ENCODE measurements at places on chromosomes 16 and 17. TPM values are rescaled to one million over a fixed set of nuclear protein-coding genes. Genes with fewer than 3 reads are reported as not detected.

The TEPSIN gene
- 33.1 TPM for polyA plus RNA-seq

The CLEC18C gene
- 0.09 TPM for polyA plus RNA-seq

The TP53TG3C gene
- not detected for polyA plus RNA-seq

The SLC52A1 gene
- 0.71 TPM for polyA plus RNA-seq

The UBALD2 gene
- 64.0 TPM for polyA plus RNA-seq

The LITAFD gene
- polyA plus RNA-seq, result not detected

GRCh38 chr17:74123350-74123749 is 80.1 kb upstream of the RPL38 start:
- DNase-seq, result no peak

DNA sequence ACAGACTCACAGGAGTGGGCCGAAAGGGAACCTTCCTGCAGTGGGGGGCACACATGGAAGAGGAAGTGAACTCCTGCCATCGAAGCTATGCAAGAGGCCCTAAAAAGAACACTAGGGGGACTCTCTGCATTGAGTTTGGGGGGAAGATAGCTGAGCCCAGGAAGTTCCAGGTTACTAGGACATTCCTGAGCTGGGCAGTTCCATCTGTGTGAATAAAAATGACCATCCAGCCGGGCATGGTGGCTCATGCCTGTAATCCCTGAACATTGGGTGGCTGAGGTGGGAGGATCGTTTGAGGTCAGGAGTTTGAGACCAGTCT is 211.8 kb downstream of the ZNF423 start:
- no peak for DNase-seq

GRCh38 chr16:80384862-80385261 is 155.9 kb upstream of the DYNLRB2 start:
- no peak for DNase-seq

DNA sequence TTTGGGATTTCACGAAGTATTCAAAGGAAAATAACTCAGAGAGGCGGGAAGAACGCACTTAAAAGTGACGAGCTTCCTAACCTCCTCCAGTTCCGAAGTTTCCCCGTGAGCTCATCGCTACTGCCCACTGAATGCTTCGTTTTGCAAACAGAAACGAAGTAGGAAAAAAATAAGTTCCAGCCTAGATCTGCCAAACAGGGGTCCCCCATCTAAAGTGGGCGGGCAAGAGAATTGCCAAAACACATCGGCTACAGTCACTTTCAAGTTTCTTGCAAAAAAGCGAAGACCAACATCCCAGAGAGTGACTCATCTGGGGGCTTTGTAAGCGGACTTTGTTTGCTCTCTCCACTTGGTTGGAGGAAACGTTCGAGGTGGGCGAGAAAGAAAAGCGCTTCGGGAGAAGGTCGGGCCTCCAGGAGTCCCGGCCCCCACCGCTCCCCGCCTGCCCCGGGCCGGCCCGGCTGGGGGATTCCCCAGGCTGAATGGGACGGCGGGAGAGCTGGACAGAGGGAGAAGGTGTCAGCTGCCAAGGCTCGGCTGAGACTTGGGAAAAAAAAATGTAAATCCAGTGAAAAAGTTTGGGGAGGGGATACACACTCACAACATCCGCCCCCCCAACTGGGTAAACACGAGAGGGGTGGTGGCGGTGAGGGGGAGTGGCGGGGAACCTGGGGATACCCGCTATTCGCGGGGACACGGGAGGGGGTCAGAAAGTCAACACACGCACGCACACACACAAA is 1.0 kb downstream of the VEZF1 start:
- DNase-seq, result peak; percentile 85

- DNase-seq, result no peak
These were observed 48.2 kb downstream of the LDHD start for GRCh38 chr16:75068085-75069031.

DNA sequence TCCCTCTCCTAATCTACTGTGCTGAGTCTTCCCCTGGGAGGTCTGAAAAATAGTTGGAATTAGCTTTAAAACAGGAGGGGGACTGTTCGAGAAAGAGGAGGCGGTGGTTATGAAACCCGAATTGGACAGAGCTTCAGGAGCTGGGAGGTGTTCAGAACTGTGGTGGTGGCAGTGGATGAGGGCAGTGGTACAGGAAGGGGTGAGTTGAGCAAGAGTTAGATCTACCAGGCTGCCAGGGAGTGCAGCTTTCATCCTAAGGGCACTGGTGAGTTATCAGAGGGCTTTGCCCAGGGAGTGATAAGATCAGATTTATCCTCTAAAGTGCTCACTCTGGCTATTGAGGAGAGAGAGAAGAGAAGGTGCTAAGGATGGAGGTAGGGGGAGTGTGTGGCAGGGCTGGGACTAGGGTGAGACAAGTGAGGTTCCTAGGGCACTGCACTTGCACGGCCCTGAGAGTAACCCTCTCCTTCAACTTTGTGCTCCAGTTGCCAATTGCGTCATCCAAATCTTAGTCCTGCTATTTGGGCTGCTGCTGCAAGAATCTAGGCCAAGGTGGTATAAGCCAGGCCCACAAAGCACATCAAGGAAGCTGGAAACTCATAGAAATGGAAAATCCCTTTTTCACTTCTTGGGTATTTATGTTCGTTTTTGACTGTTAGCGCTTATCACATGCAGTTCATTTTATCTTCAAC is 540.3 kb downstream of the XYLT1 start:
- no peak for DNase-seq

DNA sequence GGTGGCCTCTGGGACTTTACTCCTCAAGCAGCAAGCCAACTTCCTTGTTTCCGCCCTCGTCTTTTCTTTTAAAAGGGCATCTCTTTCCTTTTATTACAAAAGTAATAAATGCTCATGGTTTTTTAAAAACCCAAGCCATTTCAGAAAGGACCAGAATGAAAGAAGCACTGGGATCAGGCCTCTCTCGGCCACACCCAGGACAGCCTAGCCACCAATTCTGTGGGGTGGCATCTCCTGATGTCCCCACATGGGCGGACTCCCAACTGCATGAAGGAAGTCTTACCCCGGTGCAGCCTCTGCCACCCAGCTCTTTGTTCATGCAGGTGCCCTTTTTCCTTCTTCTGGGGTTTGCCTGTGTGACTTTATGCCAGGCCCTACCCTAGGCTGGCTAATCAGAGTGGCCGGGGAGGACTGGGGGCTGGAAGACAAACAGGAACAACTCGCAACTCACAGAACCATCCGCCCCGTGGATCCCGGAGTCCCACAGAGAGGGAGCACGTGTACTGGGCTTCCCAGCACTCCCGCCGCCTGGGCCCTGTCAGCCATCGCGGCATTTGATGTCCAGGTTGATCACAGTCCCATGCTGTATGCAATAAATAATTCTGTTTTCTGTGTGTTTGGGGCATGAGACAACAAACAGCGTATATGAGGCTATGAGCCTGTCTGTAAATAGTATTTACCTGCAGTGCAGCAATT is 2.6 kb upstream of the RASD1 start:
- no peak for DNase-seq

- DNase-seq, result no peak
These were observed 84.5 kb upstream of the ZNF469 start for GRCh38 chr16:88298181-88298832.

All from lung (tissue), 17 donors.